ENCODE measurements at places on chromosomes 4 and X.

DNA sequence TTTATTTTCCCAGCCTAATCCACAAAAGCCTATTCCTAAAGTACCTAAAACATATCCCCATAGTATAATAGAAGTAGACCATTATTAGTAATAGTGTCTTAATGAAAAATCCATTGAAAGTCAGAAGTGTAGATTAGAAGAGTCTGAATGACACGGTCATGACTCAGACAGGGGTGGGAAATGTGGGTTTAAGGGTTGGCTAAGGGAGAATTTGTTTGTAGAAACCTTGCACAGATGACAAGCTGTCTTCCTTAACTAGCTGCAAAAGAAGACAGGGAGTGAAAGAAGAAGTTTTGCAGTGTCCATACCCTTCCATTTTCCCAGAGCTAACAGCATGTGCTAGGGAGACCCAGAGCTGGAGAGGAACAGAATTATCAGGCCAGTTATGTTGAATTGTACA, 242.7 kb upstream of the ETNPPL start:
- no peak for DNase-seq

DNA sequence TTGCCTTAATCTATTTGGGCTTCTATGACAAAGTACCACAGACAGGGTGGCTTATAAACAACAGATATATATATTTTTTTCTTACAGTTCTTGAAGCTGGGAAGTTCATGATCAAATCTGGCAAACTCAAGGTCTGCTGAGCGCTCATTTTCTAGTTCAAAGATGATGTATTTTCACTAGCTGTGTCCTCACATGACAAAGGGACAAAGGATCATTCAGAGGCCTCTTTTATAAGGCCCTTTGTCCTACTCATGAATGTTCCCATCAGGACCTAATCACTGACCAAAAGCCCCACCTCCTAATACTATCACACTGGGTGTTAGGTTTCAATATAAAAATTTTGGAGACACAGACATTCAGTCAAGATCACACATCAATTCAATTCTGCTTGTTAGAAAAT, 2025.2 kb downstream of the PCDH7 start:
- DNase-seq: no peak

GRCh38 chr4:174575436-174575835, 53.1 kb upstream of the HPGD start:
- no peak for DNase-seq

DNA sequence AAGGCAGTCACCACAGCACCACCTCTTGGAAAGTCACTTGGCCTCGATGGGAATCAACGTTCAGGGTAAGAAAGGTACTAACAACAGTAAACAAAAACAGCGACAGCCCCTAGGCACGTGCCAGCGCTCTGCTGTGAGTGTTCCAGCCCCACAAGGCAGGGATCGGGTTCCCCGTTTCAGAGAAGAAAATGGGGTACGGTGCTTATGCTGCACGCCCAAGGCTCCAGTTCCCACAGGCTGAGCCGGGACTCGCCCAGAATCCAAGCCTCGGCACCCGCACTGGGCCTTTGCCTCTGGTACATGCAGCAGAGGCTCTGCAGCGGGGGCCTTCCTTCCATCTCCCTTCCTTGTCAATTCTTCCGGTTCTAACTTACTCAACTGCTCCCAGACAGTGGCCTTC, 37.3 kb downstream of the WDR1 start:
- no peak for DNase-seq

DNA sequence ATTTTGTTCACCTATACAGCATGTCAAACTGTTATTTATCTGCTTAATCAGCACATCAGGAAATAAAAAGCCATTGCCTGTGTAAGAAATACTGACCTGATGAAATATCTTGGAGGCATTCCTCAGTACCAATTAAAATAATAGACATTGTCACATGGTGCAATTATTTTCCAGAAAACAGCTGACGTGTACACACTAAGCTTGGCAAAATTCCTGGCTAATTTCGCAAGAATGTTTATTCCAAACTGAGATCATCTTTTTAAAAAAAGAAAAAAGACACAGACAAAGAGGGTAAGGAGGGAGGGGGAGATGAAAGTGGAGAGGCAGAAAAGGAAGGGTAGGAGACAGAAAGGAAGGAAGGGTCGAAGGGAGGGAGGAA, 61.9 kb upstream of the NFKB1 start:
- no peak for DNase-seq

GRCh38 chr4:126698224-126698623, 934.5 kb upstream of the INTU start:
- no peak for DNase-seq

GRCh38 chrX:136292656-136293055, 8.1 kb upstream of the ADGRG4 start:
- no peak for DNase-seq

DNA sequence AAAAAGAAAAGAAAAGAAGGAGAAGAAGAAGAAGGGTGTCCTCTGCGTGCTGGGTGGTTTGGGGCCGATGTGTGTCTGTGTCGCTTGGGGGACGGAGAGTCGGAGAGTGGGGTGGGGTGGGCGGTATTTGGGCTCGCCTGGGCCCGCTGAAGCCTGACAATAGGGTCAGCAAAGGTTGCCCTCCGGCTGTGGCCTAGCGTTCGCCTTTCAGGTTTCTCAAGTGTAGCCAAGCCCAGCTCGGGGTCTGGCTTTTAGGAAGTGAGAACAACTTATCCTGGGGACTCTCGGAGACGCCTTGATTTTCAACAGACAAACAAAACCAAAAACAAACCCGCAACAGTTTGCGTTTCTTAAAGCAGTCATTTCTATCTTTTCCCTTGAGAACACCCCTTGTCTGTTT, 4.1 kb upstream of the SOX3 start:
- no peak for DNase-seq

DNA sequence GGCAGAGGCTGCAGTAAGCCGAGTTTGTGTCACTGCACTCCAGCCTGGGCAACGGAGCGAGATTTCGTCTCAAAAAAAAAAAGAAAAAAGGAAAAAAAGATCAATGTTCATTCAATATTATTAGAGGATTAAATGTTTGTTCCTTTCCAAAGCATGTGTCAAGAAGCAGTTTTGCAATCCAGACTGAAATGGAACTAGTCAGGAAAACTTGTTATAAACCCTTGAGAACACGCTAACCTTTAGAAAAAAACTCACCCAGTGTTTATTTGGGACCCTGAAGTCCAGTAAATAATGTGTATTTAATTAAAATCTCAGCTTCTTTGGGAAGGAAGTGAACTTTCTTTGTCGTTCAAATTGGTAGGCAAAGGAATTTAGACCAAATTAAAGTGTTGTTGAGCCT, 16.4 kb upstream of the PRSS12 start:
- no peak for DNase-seq

Measured in NCI-H510A treated with DMSO at 0.1 percent for 48 hours (cell line).